ENCODE measurements at places on chromosomes 11 and 22. TPM values are rescaled to one million over a fixed set of nuclear protein-coding genes. Genes with fewer than 3 reads are reported as not detected.

GRCh38 chr11:44506375-44507016 is 59.0 kb upstream of the CD82 start:
- no peak for DNase-seq

DNA sequence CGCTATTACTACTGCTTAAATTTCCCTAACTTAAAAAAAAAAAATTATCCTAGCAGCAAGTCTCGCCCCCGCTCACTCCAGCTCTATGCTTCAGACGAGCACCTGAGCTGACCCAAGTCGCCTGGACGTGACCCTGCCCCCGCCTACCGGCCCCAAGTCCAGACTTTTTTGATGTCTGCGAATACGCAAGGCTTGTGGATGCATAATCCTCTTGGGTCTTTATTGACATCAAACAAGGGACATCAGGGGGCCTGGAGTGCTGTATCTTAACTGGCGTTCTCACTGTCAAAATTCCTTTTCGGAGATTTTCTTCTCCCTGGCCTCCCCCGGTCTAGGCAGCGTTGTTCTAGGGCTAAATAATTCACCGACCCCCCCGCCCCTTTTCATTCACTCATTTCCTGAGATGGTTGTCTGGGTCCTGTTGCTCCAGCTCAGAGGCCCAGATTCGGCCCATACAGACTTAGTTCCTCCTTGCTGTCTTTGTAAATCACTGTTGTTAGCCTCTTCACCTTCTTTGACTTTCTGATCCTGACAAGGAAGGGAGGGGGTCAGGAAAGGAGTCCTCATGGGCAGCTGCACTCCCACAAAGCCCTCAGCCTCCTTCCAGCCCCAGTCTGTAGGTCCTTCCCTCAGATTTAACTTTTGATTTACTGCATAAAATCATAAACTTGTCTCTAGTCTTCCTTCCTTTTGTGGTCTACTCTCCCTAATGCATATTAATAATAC is 601 bp upstream of the LRP4 start:
- no peak for DNase-seq

- peak; percentile 67 for DNase-seq
These were observed 1390.0 kb upstream of the RAG2 start for GRCh38 chr11:37988031-37988430.

GRCh38 chr22:36726007-36726380 is 22.4 kb upstream of the CACNG2 start:
- DNase-seq: no peak

GRCh38 chr22:39437791-39438704 is 18.8 kb upstream of the MGAT3 start:
- DNase-seq: no peak

DNA sequence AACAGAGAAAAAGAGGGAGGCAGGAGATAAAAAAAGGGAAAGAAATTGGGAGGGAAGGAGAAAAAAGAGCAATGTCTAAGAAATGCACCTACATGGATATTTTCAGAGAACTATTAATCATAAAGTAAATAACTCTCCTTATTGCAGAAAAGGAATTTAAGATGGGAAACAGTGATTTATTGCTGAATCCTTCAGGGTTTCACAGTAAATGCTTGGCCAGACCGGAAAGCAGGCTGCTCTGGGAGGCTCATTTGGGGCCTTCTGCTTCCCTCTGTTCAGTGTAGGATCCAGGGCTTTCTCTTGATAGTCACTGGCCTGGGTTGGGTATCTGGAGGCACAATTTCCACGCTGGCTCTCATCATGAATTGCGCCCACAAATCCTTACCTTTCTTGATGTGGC is 324.3 kb upstream of the SORL1-AS1 start:
- no peak for DNase-seq

DNA sequence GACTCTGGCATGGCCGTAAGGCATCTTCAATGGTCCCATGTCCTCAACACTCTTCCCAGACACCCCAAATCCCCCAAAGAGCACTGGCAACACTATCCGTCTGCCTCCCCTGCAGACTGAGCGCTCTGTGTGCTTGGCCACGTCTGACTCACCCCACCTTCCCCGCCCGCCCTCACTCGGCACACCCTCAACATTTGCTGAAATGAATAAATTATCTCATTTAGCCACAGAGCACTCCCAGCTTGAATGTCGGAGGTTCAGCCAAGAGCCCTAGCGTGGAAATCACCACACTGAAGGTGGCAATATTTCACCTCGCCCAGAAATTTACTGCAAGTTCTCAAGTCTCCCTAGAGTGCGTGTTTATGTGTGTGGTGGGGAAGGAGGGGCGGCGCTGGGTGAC is 46.6 kb upstream of the TCF20 start:
- DNase-seq: peak; percentile 68

DNA sequence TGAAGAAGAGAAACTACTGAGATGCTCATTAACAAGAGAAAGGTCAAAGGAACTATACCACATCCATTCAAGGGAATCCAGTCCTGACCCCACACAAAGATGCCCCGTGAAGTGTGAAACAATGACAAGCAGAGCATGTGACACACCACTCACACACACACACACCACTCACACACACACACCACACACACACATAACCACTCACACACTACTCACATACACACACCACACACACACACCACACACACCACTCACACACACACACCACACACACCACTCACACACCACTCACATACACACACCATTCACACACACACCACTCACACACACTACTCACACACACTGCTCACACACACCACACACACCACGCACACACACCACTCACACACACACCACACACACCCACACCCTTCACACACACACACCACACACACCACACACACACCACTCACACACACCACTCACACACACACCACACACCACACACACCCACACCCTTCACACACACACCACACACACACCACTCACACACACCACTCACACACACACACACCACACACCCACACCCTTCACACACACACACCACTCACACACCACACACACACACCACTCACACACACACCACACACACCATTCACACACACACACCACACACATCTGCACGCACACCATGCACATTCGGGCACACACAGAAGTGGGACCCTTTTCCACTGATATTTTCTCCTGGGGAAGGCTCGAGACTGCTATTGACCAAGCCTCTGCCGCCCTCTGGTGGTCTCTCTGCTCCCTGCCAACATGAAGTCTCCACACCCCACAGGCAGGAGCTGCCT is 32.0 kb upstream of the COMT start:
- DNase-seq: peak; percentile 53

The OR8D4 gene
- total RNA-seq: not detected

The LGR4 gene
- total RNA-seq: 12.3 TPM

GRCh38 chr11:11293798-11294550 is 59.1 kb downstream of the CSNK2A3 start:
- no peak for DNase-seq

The OR52I1 gene
- not detected for total RNA-seq

The PHLDB1 gene
- 13.3 TPM for total RNA-seq

DNA sequence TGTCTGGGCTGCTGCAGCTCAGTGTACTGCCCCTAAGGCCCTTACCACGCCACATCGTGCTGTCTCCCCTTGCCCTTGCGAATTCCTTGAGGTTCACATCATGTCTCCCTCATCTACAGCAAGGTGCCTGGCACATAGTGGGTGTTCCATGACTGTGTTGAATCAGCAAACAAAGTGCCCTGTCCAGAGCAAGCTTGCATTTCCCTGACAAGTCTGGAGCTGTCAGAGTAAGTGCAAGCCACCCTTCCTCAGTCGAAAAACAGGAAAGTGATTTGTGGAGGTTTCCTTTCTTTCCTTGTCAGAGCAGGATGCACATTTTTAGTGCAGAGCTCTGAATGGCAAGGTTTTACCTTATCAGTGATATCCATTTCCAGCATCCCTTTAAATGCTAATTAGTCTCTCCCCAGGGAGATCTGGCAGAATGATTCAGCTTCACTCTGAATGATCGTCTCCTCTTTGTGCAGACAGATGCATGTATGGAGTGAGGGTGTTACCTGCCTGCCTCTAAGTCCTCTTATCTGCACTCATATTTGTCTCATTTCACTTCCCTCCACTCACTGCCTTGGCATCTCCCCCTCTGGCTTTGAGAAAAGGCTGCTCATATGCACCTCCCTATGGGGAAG is 331.2 kb downstream of the TMEM135 start:
- DNase-seq: peak; percentile 90

The ASRGL1 gene
- total RNA-seq: 0.13 TPM

DNA sequence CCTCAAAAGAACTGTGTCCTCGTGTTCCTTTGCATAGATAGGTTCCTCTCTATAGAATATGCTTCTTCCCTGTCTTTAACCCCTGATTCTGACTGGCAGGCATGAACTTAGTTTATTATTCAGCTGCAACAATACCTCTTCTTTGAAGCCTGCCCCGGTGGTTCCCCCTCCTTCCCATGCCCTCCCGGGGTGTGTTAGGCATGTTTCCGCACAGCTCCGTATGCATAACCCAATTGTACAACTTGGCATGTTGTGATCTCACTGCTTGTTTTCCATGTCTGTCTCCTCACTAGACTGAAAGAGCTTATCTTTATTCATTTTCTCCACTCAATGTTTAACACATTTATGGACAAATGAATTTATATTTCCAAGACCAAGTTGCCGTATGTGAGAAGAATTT is 72.6 kb downstream of the DEPDC5 start:
- DNase-seq: peak; percentile 76

The KRTAP5-10 gene
- not detected for total RNA-seq

The FGF19 gene
- not detected for total RNA-seq

DNA sequence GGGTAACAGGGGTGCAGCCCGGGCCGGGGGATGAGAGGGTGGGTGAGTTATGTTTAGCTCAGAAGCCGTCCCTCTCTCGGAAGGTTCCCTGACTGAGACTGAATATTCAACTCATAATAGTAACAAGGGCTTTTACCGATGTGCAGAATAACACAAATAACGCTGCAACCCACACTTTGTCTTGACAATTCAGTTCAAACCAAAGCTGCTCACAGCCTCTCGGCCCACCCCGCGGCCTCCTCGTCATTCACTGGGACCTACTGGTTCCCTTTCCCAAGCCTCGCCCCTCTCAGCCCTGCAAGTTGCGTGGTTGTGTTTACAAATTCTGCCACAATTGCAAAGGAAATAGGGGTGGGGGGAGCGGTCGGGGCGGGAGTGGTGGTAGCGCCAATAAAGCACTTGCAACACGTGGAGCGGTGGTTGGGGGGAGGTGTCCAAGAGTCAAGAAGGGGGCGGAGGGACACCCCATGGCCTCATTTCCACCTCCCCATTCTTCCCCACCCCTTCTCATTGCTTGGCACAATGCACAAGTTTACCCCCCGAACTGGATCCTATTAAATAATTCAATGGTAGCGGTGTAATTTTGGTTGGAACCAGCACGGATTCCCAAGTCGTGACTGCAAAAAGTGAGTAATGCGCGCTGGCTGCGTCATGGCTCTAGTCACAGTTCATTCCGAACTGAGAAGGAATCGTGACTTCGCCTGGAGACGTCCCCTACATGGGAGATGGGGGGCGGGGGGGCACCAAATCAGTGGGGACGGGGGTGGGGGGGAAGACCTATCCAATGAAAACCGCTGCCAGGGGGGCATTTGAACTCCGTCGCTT is 102.0 kb upstream of the HSD17B12 start:
- peak; percentile 61 for DNase-seq

GRCh38 chr11:64915376-64915887 is 1.6 kb downstream of the ATG2A start:
- DNase-seq: no peak

DNA sequence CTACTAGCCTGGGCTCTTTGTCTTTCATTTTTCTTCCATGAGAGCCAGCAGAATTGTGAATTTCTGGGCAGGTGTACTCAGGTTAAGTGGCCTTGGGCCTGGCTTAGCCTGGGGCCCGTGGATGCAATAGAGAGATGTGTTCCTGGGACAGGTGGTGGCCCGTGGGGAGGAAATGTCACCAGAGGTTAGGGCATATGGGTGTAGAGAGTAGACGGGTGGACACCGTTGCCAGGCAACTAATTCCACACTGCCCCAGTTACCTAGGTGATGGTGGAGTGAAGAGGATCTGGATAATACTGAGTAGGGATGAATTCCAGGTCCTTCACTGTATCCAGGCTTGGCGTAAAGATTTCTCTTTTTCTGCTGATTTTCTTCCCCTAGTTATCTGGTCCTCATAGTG is 175.0 kb downstream of the INSC start:
- no peak for DNase-seq

DNA sequence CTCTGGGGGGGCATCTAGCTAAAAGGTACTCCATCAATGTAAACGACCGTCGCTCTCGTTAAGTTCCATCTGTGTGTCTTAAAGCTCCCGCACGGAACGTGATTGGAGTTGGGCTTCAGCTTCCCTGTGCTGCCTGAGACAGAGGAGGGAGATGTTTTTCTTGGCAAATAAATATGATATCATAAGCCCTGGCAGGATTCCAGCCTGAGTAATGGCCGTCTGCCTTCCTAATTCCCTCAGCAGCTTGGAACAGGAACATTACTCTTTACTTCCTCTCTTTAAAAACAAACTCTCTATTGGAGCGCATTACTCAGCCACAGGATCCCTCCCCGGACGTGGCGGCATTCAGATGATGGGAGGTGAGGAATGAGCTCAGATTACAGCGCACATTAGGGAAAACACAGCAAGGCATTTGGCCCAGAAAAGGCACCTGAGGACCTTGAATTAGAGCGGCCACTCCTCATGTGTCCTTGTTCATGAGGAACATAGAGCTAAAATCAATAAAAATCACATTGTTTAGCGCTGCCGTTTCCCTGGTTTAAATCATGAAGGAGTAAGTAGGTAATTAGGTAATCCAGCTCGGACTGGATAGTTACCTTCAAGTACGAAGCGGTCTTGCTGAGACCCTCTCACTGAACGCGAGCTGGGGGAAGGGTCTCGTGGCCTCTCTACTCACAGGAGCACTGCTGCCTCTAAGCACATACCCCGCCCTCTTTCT is 230.4 kb downstream of the ST3GAL4 start:
- peak; percentile 93 for DNase-seq

DNA sequence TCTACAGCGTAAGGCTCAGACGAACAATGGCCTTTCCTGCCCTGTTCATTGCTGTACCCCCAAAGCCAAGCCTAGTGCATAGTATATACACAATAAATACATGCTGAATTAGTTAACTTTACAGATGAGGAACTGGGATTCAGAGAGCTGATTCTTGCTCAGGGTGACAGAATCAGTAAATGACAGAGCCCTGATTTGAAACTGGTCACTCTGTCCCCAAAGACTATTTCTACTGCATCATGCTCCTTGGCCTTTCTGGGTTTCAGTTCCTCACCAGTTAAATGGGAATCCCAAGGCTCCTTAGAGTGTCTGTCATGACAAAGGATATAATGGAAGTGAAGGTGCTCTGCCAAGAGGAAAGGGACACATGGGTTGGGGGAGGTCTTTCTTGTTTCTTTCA is 50.5 kb upstream of the TSKU start:
- no peak for DNase-seq

DNA sequence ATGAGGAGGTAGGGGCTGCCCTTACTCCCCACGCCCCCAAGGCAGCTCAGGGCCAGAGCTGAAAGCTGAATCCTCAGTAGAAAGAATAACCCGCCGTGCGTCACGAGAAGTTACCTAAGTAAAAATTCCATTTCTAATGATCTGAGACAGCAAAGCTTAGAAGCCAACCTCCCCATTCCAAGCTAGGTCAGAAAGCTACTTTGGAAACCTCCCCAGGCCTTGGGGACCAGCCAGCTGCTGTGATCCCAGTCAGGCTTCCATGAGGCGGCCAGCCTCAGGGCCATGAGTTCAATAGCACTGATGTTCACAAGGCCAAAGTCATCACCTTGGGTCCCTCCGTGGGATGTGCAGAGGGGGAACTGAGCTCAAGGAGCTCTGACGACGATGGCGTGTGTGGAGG is 6.9 kb downstream of the SHISAL1 start:
- DNase-seq: no peak

Data from bronchial epithelial cell (primary cell).